ENCODE measurements at places on chromosomes 3 and 15.

DNA sequence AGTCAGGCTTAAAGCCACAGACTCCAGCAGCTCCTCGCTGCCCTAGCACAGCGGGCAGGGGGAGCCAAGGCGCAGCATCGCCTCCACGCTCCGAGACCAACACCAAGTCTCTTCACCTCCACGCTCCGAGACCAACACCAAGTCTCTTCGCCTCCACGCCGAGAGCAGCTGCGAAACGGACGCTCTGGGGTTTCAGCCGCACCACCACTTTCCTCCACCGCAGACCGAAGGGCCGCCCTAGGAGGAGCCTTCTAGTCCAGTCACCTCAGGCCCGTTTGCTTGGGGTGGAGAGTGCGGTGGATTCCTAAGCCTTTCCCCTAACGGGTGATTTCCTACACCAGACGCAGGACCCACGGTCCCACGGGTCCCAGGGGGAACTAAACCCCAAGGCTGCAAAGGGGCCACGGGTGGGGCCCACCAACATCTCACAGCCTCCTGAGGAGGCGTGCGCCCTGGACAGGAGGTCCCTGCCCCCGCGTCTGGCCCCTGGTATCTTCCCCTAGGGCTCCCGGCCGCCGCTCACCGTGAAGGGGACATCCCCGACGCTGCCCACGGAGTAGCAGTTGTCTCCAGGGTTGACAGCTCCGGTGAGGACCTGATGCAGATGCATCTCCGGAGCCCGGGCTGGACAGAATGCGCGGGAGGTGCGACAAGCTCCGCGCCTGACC, 501 bp downstream of the DMXL2 start:
- no peak for DNase-seq

DNA sequence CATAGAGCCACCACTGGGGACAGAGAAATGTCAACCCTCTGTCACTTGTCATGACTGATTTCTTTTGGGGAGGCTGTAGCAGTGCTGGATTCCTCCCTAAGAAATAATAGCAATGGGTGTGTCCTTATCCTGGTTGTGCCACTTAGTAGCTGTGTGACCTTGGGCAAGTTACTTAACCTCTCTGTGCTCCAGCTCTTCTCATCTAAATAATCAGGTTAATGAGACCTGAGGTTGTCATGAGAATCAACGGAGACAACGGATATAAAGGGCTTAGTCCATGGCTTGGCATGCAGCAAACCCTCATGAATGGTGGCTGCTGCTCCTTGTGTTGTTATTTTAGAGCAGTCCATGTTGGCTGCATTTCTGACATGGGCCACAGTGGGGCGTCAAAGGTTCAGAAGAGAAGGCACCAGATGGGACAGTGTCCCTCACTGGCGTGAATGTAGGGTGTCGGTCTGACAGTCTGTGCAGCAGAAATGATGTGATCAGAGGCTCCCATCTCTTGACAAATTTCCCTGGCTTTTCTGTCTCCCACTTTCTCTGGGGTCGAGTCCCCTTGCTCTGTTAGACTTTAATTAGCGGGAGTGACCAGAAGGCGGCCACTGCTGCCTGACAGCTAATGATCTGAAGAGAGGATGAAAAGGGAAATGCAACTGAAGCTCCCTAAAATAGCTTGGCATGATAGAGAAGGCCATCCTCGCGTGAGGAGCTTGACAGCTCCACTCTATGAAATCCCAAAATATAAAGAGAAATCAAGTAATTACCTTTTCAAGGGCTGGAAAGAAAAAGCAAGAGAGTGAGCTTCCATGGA, 209.4 kb downstream of the CADPS start:
- peak; percentile 42 for DNase-seq

- DNase-seq: no peak
Observed at GRCh38 chr3:187830181-187830580, 84.9 kb upstream of the BCL6 start.

- no peak for DNase-seq
Observed at GRCh38 chr15:67157521-67158252, 92.3 kb downstream of the SMAD3 start.

GRCh38 chr15:75966073-75966472, 46.2 kb downstream of the NRG4 start:
- DNase-seq: no peak

DNA sequence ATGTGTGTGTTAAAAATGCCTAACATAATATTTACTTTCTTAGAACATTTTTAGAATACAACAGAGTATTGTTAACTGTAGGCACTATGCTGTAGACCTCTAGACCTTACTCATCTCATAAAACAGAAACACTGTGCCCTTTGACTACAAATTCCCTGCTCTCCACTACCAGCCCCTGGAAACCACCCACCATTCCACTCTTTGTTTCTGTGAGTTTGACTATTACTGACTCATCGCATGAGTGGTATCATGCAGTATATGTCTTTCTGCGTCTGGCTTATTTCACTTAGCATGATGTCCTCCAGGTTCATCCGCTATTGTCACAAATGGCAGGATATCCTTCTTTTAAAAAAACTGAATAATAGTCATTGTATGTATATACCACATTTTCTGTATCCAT, 216.7 kb upstream of the CFAP20DC start:
- DNase-seq: no peak

DNA sequence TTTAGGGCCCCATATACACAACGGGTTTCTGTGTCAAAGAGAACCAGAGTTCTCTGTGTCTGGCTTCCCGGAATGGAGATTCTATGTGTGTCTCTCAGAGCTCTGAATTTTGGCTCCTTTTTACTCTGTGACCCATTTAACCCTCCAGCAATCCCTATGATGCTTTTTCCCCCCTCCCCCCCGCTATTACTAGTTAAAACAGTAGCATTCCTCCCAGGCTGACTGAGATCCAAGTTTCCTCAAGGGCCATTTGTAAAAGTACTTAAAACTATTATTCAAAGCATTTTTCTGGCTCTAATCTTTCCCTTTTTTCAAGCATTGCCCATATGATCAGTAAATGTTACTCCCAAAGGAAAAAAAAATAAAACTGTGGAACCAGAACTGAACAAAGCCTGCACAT, 6.6 kb upstream of the STAC start:
- DNase-seq: no peak
